ENCODE measurements at places on chromosomes 5 and 9.

- DNase-seq: no peak
Measured at GRCh38 chr5:154042766-154043165, 4.0 kb downstream of the MFAP3 start.

DNA sequence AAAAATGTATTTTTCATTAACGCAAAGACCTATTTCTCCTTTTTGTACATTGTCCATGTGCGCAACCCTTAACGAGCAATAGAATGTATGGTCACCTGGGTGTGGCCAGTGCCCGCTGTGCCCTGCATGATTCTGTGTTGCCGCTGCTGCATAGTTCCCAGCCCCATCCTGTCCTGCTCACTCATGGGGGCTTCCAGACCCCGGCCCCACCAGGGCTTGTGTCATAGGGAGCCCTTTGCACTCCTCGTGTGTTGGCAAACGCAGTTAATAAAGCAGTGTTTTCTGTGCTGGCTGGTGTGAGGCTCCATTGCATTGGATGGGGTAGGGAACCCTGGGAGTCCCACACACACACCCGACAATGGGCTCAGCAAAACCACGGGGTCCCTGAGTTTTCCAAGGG, 49.7 kb downstream of the SAR1B start:
- no peak for DNase-seq

GRCh38 chr5:142725231-142726187, 39.6 kb upstream of the FGF1 start:
- no peak for DNase-seq

GRCh38 chr9:107274096-107274495, 9.0 kb upstream of the RAD23B start:
- DNase-seq: no peak

- DNase-seq: no peak
Measured at GRCh38 chr9:125095821-125096443, 47.4 kb downstream of the SCAI start.

- peak; percentile 34 for DNase-seq
Measured at GRCh38 chr9:100427366-100428263, 672 bp downstream of the MSANTD3 start.

GRCh38 chr5:179439181-179439985, 94.1 kb upstream of the ADAMTS2 start:
- no peak for DNase-seq

- no peak for DNase-seq
Measured at GRCh38 chr9:134355561-134356279, 29.5 kb downstream of the RXRA start.

DNA sequence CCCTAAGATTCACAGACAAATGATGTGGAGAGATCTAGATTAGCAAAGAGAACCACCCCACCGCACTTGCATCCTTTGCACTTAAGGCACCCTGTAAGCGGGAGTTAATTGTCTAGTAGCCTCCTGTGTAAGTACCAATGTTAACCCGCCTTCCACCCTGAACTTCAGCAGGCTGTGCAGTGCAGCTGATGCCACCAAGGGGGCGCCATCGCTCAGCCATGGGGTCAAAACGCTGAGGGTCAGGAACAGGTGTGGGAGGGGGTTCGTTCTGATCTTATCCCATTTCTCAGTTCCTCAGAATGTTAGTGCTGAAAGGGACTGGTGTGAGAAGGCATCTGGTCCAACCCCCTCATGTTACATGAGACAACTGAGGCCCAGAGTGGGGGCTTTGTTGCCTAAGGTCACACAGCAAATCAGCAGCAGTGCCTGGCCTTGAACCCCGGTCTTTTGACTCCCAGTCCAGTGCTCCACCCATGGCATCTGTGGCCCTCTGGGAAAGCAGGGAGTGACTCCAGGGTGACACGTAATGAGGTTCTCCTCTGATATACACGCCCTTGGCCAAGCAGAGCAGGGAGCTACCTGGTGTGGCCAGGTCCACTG, 57.3 kb downstream of the CYFIP2 start:
- no peak for DNase-seq

DNA sequence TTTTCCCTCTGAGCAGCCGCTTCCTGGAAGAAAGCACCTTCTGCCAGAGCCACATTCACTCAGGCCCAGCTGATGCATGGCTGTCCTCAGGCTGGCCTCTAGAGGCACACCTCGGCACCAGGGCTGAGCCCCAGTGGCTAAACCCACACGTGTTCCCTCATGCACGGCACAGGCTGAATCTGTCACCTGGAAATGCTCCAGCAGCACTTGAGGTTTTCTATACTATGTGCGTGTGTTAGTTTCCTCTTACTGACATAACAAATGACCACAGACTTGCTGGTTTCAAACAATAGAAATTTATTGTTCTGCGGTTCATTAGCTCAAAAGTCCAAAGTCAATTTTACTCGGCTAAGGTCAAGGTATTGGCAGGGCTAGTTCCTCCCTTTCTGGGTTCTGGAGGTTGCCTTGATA, 141.4 kb downstream of the LRRC70 start:
- no peak for DNase-seq

DNA sequence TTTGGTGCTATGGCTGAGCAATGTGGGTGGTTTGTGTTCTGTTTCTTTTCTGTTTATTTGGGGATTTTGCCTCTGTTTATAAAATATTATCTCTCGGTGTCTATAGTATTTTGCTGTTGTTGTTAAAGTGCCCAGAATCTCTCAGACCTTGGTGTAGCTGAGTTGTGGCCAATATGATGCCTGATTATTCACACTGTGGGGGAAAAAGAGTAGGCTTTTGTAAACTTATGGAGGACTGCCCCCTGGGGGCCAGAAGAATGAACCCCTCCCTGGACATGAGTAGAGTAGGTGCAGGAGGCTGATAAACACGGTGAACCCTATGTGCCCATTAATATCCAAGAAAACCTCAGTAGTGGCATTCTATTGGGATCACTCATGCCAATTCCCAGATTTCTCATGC, 49.0 kb upstream of the DPYSL3 start:
- DNase-seq: no peak

GRCh38 chr5:178207917-178208280, 3.6 kb downstream of the HNRNPAB start:
- DNase-seq: no peak

- DNase-seq: no peak
Measured at GRCh38 chr5:96022971-96023370, 61.3 kb upstream of the ELL2 start.

GRCh38 chr9:24118190-24118589, 292.1 kb upstream of the ELAVL2 start:
- DNase-seq: no peak

DNA sequence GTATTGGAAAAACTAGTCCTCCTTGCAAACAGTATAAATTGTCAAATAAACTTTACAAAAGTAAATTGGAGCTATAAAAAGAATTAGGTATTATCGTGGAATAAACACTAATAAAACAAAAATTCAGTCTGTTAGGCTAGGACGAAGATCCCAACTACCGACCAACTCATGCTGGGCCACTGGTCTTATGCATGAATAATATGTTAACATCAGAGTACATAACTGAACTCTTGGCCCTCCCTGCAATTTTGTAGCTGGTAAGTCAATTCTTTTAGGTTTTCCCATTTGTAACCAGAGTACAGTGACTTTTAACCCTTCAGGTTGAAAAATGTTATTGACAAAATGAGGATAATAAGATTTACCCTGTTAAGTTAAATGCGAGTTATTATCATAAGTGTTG, 428.7 kb downstream of the BNC2 start:
- DNase-seq: no peak

DNA sequence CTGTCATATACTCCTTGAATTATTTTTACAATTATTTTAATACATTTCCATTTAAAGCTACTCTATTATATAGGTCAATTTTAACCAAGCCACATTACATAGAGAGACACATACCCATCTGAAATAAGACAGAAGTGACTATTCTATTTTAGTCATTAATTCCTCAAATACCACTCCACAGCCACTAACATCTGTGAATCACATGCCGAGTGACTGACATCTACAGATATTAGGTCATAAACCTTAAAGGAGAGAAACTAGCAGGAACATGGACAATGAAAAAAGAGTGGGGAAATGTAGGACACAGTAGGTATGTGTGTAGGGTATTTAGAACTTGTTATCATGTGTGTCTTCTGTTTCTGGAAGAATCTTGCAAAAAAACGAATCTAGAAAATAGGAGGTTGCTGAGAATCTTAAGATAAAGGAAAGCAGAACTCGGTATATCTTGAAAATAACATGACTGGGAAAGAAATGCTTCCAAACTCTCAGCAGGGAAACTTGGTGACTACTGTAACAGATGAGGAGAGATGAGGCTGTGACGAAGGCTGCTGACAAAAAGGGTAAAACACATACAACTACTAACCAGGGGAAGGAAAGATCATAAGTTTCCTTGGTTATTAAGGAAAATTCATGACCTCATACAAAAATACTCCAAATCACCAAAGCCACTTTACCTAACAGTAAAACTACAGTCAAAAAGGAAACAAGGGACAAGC, 84.6 kb downstream of the PLPP1 start:
- no peak for DNase-seq

DNA sequence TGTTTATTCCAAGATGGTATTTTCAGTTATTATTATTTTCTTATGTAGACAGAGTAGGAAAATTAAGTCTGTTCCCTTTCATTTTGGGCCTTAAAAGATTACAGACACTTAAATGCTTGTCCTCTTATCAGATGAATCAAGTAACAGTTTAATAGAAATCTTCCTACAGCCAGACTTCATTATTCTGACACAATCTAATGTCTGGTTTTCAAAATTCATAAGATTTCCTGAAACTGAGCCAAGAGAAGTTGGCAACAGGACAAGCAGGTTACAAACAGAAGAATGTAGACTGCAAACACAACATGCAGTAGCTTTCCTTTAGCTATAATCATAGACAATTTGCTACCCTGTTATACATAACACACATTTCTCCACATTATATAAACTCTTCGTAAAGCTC, 130.5 kb downstream of the FBXL17 start:
- no peak for DNase-seq

GRCh38 chr9:111113712-111114111, 75.4 kb upstream of the LPAR1 start:
- no peak for DNase-seq

- DNase-seq: no peak
Measured at GRCh38 chr9:96413302-96414221, 4.6 kb downstream of the ZNF367 start.

- DNase-seq: no peak
Measured at GRCh38 chr5:139040081-139040480, 158.1 kb downstream of the SIL1 start.

GRCh38 chr5:134517553-134517952, 7.9 kb upstream of the JADE2 start:
- no peak for DNase-seq

- no peak for DNase-seq
Measured at GRCh38 chr5:136517755-136518154, 152.4 kb upstream of the TRPC7 start.

- DNase-seq: no peak
Measured at GRCh38 chr5:37841203-37841602, 1.4 kb upstream of the GDNF start.

DNA sequence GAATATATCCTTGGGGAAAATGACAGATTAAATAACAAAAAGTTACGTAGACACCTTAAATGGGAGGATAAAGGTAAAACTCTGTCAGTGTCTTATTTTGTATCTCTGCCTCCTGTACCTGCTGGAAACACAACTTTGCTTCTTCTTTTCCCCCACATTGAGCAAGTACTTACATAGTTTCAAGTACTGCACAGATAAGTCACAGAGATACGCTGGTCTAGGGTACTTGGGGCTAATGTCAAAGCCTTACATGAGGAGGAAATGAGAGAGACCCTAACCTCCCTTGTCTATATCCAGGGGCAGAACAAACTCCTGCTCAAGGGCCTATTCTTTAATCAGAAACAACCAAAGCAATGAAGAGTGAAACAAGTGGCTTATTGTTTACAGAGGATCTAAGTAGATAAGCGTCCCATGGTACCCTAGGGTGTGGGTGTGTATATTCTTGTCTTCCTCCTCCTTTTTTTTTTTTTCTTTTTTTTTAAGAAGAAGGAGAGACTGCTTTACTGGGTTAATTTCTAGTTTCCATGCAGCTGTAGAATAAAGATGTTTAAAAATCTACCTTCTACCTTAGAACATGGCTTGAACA, 43.1 kb downstream of the ELL2 start:
- DNase-seq: no peak

GRCh38 chr5:68313336-68313735, 97.8 kb downstream of the PIK3R1 start:
- no peak for DNase-seq

DNA sequence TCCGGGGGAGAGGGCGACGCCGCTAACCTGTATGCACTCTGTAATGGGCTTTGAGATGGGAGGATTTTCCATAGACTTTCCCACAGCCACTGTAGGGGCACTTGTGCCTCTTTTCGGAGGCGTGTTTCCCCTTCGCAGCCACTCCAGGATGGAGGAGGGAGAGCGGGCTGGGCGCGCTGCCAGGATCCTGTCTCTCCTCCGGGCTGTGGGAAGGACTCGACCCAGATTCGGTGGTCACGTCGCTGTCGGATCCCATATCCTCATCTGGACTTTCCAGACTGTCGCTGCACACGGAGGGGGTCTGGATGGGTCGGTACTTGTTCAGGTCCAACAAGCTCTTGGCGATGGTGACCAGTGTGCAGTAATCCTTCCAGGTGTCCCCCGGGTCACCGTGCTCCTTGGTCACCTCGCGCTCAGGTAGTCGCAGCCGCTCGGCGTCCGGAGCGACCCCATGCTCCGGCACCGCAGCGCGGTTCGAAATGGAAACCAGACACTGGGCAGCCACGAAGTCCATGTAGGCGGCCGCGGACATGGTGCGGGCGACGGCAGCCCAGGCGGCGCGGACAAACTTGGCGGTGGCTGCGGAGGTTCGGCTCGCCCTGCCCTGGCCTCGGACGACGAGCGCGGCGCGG, 1.5 kb downstream of the KLF9 start:
- DNase-seq: no peak

GRCh38 chr5:35304291-35304690, 74.0 kb upstream of the PRLR start:
- DNase-seq: no peak

- DNase-seq: no peak
Measured at GRCh38 chr5:168950241-168950951, 350.5 kb downstream of the SLIT3 start.

DNA sequence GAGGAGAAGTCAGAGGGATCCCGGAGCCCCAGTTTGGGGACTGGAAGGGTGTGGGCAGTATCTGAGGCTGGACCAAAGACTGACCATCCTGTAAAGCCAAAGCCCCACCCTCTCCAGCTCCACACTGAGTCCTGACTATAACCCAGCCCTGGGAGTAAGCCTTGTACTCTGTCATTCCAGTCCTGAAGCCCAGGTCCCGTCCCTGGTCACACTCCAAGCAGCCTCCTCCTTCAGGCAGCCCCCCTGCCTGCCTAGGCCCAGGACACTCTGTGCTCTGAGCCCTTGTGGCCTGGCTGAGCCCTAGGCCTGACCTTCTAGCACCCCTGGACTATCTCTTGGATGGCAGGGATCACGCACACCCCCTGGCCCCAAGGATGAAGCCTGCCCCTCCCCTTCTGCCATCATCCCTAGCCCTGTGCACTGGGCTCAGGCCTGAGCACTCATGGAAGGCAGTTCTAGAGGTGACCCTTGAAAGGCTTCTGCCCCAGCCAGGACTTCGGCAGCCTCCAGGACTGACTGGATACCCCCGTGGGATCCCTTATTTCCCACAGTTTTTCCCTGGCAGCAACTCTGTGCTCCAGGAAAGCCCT, 28.0 kb upstream of the ENHO start:
- DNase-seq: no peak

Data from fibroblast of skin of left quadriceps (primary cell).